Fibroblast of skin of abdomen (primary cell): ENCODE measurements at places on chromosomes 6 and 20.

GRCh38 chr6:110556317-110557110, 80.1 kb upstream of the SLC22A16 start:
- no peak for DNase-seq

- no peak for DNase-seq
Observed at GRCh38 chr20:58794510-58795180, 56.1 kb downstream of the GNAS-AS1 start.

- DNase-seq, result no peak
Observed at GRCh38 chr6:166728884-166729530, 102.0 kb upstream of the RPS6KA2 start.

DNA sequence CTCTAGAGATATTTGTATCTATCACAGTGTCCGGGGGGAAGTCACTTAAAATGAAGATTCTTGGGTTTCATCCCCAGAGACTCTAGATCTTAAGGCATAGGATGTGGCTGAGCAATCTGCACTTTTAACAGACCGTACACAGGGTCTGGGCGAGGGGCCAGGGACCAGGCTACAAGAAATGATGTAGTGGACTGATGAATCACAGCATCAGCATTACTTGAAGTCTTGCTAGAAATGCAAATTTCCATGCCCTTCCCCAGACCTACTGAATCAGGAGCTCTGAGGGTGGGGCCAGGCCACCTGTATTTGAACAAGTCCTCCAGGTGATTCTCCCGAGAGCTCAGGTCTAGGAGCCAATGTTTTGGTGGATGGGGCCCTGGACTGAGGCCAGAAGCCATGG, 168.4 kb downstream of the DOK5 start:
- peak; percentile 96 for DNase-seq

- peak; percentile 35 for DNase-seq
Observed at GRCh38 chr20:2750491-2751251, 49.8 kb downstream of the CPXM1 start.

GRCh38 chr6:163311830-163312229, 102.7 kb upstream of the QKI start:
- DNase-seq, result no peak

DNA sequence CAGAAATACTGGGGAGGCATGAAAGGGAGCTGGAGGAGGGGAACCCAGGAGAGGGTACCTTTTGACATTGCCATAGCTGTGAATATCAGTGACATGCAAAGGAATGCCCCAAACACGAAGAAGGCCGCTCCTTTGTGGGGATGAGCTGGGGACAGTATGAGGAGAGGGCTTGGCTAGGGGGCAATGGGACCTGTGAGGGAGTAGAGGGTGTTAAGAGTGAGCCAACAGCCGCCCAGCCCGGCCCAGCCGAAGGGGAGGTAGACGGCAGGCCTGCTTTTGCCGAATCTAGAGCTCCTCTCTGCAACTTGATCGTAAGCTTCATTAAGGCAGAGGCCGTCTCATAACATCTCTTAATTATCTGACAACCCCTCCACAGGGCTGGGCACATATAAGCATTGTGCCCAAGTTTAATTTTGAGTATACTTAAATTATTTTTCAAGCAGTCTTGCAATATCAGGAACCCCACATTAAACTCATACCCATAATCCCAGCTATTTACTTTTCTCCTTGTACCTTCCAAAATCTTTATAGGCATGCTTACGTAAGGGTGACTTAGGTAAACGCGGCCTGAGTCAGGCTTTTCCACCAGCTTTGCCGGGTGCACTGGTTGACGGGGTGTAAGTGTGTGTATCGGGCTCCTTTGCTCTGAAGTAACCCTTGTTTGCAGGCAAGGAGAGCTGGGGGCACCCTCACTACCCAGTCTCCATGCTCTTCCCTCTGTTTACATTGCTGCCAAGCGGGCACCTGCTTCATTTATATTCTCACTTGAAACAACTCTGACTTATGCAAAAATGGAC, 24.9 kb upstream of the VEGFA start:
- DNase-seq, result no peak

- no peak for DNase-seq
Observed at GRCh38 chr20:31633339-31633914, 4.3 kb upstream of the COX4I2 start.

- DNase-seq, result peak; percentile 7
Observed at GRCh38 chr6:18262702-18263417, 1.5 kb downstream of the DEK start.

- DNase-seq, result no peak
Observed at GRCh38 chr6:127634178-127634577, 57.2 kb downstream of the C6orf58 start.

GRCh38 chr6:4776131-4776492, at the start of gene CDYL:
Gene CDYL, plus strand, starts transcription at chr6:4776404. Its CDS starts 380 bp downstream, at chr6:4776784.
- DNase-seq, result peak; percentile 94

DNA sequence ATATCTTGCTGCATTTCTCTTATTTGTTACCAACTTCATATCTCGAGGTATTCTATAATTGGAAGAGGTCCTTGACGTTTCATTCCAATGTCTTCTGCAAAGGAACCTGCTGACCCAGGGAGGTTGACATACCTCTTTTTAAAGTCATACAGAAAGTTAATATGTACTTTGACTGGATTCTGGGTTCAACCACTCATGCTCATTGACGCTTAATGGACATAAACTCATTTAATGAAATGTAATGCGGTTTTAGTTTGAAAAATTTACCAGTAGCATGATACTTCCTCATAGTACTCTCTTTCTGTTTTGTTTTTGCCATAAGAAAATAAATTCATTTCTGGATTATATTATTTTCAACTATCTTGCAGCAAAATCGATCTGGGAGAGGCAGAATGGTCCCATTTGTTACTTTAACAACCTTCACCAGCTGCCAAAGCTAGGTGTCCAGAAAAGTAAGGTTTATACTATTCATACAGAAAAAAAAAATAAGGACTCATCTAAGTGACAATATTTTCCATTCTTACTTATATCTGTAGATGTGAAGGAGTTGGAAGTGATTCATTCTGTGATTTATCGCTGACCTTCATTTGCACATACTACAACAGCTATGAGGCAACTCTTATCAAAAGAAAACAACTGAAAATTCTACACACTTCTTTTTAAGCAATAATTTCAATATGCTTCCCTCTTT, 101.6 kb downstream of the ATXN1 start:
- no peak for DNase-seq

- DNase-seq, result no peak
Observed at GRCh38 chr6:18276610-18277236, 12.4 kb upstream of the DEK start.
